ENCODE measurements at places on chromosomes 7 and 10.

DNA sequence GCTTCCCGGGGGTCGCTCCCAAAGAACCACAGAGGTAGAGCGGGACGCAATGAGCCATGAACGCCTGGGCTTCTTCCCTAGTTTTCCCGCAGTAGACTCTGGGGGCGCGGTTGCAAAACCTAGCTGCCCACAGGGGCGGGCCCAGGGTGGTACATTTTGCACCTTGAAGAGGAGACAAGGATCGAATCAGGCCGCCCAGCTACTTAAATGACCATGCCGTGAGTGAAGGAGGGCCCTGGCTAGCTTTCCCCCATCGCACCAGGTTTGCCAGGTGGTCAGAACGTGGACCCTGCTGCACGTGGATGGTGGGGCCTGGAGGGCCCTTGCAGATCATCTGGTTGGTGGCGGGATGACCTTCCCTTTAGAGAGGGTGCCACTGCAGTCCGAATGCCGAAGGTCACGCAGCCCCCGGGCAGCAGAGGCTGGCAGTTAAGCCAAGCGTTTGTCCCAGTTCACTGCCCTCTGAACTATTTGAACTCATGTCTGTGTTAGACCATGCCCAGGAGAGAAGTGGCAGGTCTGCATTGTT is 604 bp upstream of the SHTN1 start:
- DNase-seq, result peak; percentile 37

DNA sequence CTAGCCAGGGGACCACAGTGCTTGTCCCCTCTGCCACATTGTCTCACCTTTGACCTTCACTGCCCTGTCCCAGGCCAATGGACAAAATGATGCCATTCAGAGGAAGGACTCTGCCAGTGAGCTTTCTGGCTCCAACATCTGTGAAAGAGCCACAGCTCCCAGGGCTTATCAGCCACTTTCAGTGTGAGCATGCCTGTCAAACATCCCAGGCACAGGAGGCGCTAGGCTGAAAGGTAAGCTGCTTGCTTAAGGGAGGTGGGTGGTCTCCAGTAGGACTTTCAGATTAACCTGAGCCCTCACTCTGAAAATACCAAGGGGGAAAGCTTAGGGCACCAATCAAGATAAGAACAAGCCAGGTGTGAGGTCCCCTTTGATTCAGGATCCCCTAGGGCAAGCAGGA is 59.8 kb upstream of the GDF10 start:
- DNase-seq, result no peak

- no peak for DNase-seq
Measured at GRCh38 chr7:144818511-144818910, 17.3 kb downstream of the TPK1 start.

GRCh38 chr7:23207021-23207420 is 25.2 kb downstream of the NUP42 start:
- no peak for DNase-seq

GRCh38 chr7:28811701-28812430 is 146.3 kb downstream of the TRIL start:
- DNase-seq, result no peak

- no peak for DNase-seq
Measured at GRCh38 chr10:50937230-50937907, 51.9 kb upstream of the A1CF start.
